HepG2 (cell line): ENCODE measurements at places on chromosomes 4 and X. TPM values are rescaled to one million over a fixed set of nuclear protein-coding genes. Genes with fewer than 3 reads are reported as not detected.

GPRIN3 gene
- polyA plus RNA-seq = not detected in 2 replicates

FHDC1 gene
- polyA plus RNA-seq = 0.15 and 0.21 TPM in 2 replicates

NLGN4X gene
- not detected in 2 replicates for polyA plus RNA-seq

RAPGEF2 gene
- 17.2 and 19.2 TPM in 2 replicates for polyA plus RNA-seq

FAM47C gene
- not detected in 2 replicates for polyA plus RNA-seq

TDO2 gene
- not detected in 2 replicates for polyA plus RNA-seq

VCX3B gene
- polyA plus RNA-seq = not detected in 2 replicates

PCSK1N gene
- 4.5 and 7.0 TPM in 2 replicates for polyA plus RNA-seq

RTL9 gene
- polyA plus RNA-seq = 0.01 TPM in 1 of 2 replicates, not detected in the other

GPR50 gene
- polyA plus RNA-seq = not detected in 2 replicates

PAGE4 gene
- 0.35 TPM in 1 of 2 replicates, not detected in the other for polyA plus RNA-seq
